SJSA1 (cell line): ENCODE measurements at places on chromosomes 1 and 21.
A peak's percentile ranks its signal among the peaks of the same experiment; 100 is the strongest.

DNA sequence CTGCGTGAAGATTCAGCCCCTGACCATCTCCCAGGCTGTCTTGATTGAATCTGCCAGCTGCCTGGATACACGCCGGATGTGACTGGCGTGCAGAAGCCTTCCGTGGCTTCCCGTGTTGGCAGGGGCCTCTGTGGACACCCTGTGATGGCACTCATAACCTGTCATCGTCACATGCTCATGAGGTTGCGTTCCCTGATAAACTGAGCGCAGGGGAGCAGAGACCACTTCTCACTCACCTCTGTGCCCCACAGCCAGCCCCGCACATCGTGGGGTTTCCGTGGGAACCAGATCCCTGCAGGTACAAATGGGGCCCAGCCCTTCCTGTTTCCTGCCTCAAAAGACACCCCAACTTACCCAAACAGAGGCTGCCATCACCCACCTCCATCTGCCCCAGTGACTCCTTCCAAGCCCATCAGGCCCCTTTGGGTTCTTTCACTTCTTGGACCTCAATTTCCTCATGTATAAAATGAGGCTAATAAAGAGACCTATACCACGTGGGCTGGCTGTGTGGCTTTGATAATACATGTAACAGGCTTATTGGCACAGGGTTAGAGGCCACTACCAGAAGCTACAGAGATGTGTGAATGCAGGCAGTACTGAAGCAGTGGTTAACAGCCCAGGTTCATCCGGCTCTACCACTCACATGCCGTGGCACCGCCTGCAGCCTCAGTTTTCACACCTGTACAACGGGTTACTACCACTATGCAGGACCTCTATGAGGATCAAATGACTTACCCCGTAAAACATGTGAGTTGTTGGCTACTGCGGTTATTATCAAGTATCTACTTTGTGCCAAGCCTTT is 23.6 kb downstream of the HTR6 start:
- no peak for DNase-seq

GRCh38 chr21:26445440-26445839 is 127.6 kb downstream of the CYYR1 start:
- no peak for DNase-seq

GRCh38 chr21:43339668-43340067 is 87.3 kb downstream of the SIK1 start:
- DNase-seq = no peak

GRCh38 chr1:206971029-206971655 is 882 bp upstream of the FCAMR start:
- DNase-seq = no peak

- peak; percentile 60 for DNase-seq
Measured at GRCh38 chr1:167057241-167057688, 32.9 kb downstream of the GPA33 start.

DNA sequence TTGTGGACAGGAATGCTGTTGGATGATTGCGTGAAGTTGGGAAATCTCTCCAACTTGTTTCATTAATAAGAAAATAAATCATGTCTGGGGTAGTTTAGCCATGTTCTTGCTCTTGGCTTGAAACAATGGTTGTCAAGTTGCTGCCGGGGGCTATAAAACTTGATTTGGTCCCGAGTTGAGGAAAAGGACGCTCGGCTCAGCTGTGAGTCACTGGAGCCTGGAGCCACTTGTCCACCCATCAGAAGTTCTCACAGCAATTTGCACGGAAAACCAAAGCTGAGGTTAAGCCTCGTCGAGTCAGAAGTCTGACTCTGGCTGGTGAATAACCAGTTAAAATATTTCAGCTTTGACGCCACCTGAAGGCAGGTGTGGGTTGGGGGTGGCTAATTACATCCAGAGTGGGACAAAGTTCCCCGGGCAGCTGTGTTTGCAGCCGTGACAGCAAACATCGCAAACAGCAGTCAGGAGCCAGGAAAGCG is 19.7 kb upstream of the RIPK4 start:
- DNase-seq = peak; percentile 84

DNA sequence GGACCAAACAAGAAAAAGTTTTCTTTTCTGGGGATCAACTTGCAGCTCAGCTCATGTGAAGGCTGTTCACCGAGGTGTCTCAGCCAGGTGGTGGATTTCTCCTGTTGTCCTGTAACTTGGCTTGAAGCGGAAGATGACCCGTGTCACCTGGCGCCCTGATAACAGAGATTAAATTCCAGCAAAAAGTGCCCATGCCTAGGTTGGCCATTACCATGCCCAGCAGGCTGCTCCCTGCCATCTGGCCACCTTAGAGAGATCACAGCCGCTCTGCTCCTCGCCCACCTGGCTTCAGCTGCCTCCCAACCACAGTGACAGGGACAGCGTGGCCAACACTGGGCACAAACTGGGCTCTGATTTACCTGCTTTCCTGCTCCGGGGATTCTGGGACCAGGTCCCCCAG is 149.5 kb downstream of the ZBTB18 start:
- no peak for DNase-seq

- peak; percentile 66 for DNase-seq
Measured at GRCh38 chr1:93694039-93694438, 12.4 kb upstream of the BCAR3 start.

- DNase-seq = no peak
Measured at GRCh38 chr1:53697721-53698383, 41.1 kb downstream of the GLIS1 start.

DNA sequence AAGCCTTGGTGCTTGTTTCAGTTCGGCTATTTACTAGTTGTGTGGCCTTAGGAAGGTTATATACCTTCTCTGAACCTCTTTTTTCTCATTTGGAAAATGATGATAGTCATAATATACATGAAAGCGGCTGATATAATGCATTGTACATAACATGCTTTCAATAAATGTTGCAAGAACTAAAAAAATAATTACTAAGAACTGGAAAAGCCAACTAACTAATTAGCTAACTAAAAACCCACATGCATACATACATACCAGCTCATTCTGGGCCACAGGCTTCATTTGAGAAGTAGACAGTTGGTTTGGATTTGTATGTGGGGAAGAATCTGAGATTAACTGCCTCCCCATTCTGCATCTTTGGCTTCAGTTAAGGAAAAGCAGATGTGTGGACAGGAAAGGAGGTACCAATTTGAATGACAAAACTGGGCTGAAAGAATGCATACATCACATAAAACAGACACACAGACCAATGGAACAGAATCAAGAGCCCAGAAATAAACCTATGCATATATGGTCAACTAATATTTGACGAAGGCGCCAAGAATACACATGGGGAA is 217.9 kb downstream of the TM2D1 start:
- no peak for DNase-seq

DNA sequence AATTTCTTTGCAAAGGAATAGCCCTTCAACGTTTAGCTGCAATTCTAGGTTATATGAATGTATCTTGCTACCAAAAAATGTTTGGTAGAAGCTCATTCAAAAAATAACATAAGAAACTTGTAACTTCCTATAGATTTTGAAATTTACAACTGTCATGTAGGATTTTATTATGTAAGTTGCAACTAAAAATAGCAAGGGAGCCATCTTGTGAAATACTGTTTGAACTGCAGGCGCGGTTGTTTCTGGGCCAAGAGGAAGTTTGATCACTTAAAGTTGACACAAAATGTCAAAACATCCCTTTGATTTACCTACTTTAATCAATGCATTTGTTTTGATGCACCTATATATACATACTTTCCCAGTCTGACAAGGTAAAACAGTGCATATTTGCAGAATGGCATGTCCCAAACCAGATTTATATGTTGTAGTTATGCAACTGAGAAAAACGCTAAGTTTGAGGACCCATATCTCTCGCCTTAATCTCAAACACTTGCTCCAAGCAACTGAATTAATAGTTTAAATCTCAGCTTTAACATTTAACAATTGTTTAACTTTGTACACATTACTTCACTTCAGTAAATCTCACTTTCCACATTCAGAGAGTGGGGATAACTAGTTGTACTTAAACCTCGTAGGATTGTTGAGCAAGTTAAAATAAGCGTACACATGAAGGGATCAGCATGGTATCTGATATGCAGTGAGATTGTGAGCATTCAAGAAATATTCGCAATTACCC is 63.9 kb downstream of the KCNK2 start:
- no peak for DNase-seq

GRCh38 chr1:113389359-113389952 is 859 bp upstream of the MAGI3 start:
- DNase-seq = no peak

GRCh38 chr1:938711-939489 is 15.2 kb downstream of the SAMD11 start:
- DNase-seq = no peak

- DNase-seq = peak; percentile 58
Measured at GRCh38 chr1:27045973-27046558, 33.4 kb upstream of the TENT5B start.

DNA sequence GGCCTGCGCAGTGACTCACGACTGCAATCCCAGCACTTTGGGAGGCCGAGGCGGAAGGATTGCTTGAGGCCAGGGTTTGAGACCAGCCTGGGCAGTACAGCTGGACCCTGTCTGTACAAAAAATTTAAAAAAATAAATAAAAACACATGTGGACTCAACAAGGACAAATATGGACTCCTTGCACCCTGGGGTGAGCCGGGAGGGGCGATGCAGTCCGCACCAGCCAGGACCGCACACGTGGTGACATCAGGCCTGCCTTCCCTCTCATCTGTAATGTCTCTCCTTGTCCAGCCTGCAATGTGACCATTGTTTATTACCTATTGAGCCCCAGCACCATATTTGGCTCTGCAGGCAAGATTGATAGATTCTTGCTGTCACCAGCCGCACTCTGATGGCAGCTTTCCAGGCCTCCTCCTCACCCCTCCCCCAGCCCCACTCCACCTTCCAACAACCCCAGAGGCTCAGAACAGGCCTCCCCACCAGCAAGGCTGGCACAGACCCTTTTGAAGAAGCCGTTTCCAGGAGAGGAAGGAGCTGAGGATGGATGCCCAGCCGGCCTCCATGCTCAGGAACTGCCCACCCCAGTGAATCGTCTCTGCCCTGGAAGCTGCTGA is 55.2 kb downstream of the IRF2BP2 start:
- no peak for DNase-seq

- no peak for DNase-seq
Measured at GRCh38 chr1:22877980-22878379, 94.7 kb downstream of the LACTBL1 start.

- peak; percentile 87 for DNase-seq
Measured at GRCh38 chr1:55718758-55719671, 503.9 kb upstream of the USP24 start.

GRCh38 chr1:167623951-167624350 is 6.1 kb upstream of the RCSD1 start:
- no peak for DNase-seq

GRCh38 chr1:84121360-84121759 is 22.7 kb upstream of the PRKACB start:
- no peak for DNase-seq

DNA sequence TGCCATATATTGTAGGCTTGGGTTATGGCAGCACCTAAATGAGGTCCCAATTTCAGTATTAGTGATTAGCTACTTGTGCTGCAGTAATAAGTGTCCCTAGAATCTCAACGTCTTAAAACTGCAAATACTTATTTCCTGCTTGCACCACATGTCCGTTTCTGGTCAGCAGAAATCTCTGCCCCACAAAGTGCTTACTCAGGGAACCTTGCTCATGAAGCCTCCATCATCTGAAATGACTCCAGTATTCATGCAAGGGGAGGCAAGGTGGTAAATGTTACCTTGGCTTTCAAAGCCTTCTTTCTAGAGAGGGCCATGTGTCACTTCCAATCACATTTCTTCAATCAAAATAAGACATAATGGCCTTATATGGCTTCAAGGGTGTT is 274.2 kb upstream of the KAZN start:
- no peak for DNase-seq

- DNase-seq = peak; percentile 18
Measured at GRCh38 chr1:68174738-68175113, 57.6 kb downstream of the WLS start.

GRCh38 chr1:6014130-6014999 is 22.1 kb upstream of the NPHP4 start:
- DNase-seq = no peak

DNA sequence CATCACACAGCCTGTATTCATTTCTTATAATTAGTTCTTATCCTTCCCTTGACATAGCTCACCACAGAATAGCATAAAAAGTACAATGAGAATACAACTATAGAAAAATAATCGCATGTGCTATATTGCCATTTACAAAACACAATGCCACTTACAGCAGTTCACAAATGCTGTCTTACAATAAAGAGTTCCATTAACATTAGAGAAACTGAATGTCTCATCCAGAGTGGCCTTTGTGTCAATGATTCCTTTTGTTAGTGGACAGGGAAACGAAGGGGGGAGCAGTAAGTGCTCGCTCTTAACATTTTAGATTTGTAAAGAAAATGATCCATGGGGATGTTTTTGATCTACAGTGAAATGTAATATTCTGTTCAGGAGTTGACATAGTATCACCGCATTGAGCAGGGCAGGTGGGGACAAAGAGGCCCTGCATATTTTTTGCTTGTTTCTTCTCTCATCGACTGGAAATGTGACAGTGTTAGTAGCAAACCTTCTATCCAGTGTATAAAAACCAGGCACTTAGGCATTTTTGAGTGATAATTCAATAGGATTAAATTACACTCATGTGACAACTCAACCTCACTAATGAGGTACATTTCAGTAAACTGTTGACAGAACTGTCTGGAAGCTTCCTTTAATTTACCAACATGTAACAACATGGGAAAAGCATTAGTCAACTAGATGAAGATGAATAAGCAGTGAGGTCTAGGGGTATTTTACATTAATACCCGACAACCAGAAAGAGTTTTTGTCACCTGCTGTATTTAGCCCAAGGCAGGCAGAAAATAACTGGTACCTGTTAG is 35.6 kb upstream of the RRP15 start:
- no peak for DNase-seq

DNA sequence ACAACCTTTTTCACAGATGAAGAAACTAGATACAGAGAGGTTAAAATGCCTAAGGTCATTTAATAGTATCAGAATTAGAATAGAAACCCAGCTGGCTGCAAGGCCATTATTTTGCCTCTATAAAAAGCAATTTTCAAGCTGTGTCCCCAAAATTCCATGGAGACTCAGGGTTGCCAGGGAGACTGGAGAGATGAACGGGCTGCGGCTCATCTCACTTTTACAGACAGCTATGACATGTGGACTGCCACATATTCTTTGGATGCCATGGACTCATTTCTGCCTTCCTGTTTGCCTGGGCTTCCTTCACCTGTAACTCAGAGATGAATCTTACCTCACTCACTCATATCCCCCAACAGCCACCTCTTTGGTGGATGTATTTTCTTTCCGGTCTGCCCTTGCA is 17.0 kb downstream of the TOR1AIP2 start:
- DNase-seq = no peak
